ENCODE measurements at places on chromosomes 16 and 17. TPM values are rescaled to one million over a fixed set of nuclear protein-coding genes. Genes with fewer than 3 reads are reported as not detected.

PMFBP1 gene
- 1.6 TPM for total RNA-seq

- no peak for DNase-seq
Observed at GRCh38 chr17:228951-229708, 47.7 kb upstream of the DOC2B start.

DNA sequence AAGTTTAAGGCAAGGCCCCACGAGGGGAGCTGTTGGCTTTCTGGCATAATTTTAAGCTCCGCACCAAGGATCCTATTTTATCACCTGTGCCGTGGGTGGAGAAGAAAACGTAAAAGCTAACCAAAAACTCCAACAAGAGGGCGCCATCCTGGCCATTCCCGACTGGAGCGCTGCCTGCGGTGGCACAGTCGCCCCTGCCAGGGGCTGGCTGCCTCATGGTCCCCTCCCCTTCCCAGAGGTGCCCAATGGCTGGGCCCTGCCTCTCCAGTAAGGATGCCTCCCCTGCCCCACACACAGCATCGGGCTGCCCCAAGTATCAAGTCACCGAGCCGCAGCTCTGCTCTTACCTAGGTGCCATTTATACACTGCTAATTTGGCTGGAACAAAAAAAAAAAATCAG is 36.3 kb downstream of the ZDHHC7 start:
- DNase-seq: no peak

DNA sequence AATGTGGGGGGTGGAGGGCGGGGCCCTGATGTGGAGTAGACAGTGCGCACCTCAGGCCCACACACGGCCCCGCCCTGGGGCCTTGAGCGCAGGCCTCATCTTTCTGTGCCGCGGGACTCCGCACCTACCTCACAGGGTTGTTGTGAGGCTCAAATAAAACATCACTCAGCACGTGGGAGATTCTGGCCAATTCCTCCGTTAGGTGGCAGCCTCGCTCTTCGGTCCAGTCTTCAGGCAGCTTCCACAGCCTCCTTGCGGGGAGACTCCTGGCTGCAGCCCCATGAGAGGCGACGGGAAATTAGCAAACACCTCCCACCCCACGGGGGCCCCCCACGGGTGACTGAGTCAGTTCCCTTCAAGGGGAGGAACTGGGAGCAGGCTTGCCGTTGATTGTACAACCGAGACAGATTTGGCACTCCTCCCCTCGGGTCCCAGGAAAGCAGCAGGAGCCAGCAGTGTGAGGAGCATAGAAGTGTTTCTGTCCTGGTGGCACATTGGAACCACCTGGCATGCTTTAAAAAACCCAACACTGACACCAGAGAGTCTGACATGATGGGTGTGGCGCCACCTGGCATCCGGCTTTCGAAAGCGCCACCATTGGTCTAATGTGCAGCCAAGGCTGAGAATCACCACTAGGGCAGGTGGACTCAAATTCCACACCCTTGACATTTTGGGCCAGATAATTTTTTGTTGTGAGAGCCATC is 7.6 kb downstream of the MRM1 start:
- peak; percentile 79 for DNase-seq

DNA sequence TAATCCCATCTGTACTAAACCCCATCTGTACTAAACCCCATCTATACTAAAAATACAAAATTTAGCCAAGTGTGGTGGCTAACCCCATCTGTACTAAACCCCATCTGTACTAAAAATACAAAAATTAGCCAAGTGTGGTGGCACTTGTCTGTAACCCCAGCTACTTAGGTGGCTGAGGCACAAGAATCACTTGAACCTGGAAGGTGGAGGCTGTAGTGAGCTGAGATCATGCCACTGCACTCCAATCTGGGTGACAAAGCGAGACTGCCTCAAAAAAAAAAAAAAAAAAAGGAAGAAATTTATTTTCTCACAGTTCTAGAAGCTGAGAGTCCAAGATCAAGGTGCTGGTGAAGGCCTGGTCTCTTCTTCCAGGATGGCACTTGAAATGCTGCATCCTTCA is 12.1 kb downstream of the ZFP1 start:
- no peak for DNase-seq

- peak; percentile 62 for DNase-seq
Observed at GRCh38 chr17:49254066-49254465, 23.5 kb upstream of the PHOSPHO1 start.

GRCh38 chr16:55147396-55147795 is 176.6 kb upstream of the IRX6 start:
- DNase-seq: no peak

SLC9A5 gene
- 9.1 TPM for total RNA-seq

GRCh38 chr16:82641336-82641984 is 14.7 kb downstream of the CDH13 start:
- no peak for DNase-seq

SRCIN1 gene
- 6.7 TPM for total RNA-seq

DNA sequence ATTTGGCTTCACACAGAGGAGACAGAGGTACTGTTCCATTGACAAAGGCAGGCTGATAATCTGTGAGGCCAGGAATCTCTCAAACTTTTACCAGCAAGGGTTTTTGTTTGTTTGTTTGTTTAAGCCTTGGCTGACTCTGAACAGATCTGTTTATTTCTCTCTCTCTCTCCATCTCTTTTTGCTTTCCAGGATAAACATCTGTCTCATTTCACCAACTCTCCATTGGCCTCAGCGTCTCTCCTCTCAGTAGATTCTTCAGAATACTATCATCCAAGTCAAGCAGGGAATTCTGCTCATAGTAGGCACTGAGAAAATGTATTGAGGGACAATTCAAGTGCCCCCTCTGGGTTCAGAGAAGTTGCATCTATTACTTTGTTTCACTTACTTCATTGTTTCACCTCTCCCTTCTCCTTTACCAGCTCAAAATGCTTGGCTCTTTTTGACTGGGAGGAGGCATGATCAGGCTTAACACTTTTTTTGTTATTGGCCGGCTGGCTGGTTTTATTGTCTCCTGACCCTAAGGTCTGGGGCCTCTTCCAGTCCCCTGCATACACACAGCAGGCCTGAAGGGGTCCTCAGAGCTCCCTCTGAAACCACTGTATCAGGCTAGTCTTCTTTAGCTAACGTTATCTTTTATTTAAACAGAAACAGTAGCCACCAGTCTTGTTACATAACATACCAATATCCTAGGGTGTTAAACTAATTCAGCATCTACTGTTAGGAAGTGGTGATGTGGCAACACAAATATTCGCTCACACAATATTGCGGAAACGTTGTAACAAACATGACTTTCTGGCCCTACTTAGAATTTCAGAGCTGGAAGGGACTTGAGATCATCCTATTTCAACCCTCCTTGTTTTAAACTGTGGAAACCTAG is 2.0 kb upstream of the YPEL2 start:
- peak; percentile 89 for DNase-seq

SEPHS2 gene
- 52.6 TPM for total RNA-seq

DNA sequence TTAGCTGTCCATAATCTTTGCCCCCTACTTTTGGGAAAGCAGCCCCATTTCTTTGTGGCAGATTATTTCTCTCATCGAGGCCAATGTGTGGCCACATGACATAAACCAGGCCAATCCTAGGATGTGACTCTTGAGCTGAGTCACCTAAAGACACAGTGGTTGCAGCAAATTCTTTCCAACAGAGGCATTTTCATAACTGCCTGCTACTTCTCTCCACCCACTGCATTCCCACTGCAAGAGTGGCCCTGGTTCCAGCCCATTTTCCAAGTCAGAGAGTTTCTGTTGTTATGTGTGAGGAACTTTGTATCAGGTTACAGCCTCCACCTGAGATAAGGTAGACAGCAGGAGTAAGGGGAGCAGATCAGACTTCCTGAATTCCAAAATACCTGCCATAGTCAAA is 195.2 kb downstream of the RGS9 start:
- no peak for DNase-seq

DNA sequence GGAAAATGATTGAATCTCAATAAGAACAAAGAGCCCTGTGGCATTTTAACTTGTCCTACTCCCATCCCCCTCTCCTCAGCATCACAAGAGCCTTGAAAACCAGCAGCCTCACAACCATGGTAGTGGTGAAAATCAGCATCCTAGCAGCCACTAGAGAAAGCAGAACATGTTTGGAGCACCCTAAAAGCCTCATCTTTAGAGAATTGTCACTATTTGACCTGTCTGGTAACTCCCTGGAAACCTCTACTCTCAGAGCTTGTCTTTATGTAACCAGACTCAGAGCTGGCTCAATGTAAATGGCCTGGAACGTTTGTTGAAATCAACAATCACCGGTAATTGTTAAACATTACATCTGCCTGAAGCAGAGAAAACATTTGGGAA is 70.8 kb downstream of the MMD start:
- peak; percentile 52 for DNase-seq

Data from H9 (cell line).